ENCODE measurements at places on chromosomes 2 and 18.

- peak; percentile 48 for DNase-seq
Observed at GRCh38 chr2:128754246-128754724, 435.6 kb upstream of the HS6ST1 start.

DNA sequence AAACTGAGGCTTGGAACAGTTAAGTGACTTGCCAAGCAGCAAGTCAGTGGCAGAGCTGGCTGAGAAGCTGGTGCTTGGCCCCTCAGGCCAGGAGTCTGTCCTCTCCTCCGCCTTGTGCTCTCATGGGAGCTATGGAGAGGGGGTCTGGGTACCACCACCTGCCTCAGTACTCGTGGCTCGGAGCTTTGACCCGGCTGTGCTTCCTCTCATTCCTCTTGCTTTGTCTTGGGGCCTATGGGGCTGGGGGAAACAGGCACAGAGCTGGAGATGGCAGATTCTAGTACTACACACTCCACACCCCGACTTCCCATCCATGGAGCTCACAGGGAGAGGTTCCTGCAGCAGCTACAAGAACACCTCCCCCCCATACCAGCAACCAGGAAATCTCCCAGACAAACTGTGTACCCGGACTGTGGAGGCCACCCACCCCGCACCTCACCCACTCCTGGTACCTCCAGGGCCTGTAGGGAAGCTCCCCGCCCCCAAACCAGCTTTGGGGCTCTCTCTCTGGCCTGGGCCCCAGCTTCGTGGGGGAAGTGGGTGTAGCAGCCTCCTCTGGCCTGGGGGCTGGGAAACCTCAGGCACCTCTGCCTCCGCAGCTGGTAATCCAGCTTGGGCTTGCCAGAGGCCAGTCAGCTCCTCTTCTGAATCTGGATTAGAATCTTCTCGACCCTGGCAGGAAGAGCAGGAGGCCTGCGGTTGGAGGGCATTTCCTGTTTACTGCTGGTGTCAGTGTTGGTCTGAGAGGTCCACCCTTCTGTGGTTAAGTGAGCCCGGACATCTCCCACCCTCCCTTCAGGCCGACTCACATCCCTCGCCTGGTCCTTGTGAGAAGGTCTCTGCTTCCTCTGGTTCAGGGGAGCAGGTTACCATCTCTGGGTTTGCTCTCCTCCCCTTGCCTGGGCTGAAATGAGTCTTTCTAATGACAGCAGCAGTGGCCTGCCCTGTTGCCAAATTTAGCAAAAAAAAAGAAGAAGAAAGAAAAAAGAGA, 22.3 kb upstream of the RHOB start:
- no peak for DNase-seq

GRCh38 chr2:179981085-179981484, 26.0 kb downstream of the CWC22 start:
- no peak for DNase-seq

DNA sequence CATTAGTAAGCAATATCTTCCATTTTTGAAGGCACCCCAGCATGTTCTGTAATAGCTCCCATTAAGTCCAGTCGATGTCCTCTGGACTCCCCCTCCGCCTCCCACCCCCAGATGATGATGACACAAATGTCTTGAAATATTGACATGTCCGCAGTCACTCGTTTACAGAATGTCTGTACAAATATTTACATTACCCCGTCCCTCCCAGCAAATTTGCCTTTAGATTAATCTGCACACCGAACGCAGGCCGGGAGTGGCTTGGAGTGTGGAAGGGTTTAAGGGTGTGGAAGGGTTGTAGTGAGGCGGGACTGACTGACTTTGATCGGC, 853 bp upstream of the OSBPL6 start:
- DNase-seq = no peak

DNA sequence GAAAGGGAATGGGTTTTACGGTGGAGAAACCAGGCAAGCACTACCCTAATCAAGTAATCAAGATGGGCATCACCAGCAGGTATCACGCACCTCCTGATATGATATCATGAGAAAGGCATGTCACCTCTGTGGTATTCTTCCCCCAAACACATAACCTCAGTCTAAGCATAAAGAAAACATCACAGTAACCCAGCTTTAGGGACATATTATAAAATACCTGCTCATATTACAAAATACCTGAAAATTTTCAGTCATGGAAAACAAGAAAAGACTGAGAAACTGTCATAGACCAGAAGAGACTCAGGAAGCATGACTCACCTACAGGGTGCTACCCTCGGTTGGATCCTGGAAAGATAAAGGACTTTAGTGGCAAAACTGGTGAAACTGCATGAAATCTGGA, 30.5 kb downstream of the GCKR start:
- DNase-seq = no peak

- DNase-seq = no peak
Observed at GRCh38 chr18:77487951-77488740, 238.5 kb downstream of the GALR1 start.

DNA sequence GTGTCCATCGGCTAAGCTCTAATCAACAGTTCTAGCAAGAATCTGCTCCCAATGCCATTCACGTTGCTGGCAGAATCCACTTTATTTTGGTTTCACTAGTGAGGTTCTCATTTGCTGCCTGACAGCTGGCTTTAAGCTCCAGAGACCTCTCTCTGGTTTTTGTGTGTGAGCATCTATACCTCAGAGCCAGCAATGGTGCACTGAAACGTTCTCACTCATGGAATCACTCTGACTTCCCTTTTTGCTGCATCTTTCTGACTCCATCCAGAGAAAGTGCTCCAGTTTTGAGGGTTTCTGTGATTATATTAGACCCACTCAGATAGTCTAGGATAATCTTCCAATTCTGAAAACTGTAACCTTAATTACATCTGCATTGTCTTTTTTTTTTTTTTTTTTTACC, 596.6 kb downstream of the RNF144A start:
- no peak for DNase-seq

DNA sequence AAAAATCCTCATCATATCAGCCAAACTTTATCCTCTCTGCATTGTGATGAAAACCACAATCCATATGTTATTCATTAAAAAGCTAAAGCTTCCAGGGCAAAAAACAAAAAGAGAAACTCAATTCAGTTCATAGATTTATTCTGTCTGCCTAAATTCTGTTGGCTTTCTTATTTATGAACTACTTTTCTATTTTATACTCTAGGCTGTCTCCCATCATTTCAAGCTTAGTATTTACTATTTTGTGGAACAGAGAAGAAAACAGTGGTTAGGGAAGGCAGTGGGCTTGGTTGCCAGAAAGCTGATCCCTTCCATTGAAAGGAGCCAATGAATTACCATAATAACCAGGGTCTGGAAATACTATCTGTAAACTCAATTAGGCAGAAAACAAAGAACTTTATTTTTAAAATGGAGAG, 71.8 kb downstream of the RAPH1 start:
- DNase-seq = no peak

- DNase-seq = no peak
Observed at GRCh38 chr2:12335131-12335530, 381.6 kb upstream of the TRIB2 start.

DNA sequence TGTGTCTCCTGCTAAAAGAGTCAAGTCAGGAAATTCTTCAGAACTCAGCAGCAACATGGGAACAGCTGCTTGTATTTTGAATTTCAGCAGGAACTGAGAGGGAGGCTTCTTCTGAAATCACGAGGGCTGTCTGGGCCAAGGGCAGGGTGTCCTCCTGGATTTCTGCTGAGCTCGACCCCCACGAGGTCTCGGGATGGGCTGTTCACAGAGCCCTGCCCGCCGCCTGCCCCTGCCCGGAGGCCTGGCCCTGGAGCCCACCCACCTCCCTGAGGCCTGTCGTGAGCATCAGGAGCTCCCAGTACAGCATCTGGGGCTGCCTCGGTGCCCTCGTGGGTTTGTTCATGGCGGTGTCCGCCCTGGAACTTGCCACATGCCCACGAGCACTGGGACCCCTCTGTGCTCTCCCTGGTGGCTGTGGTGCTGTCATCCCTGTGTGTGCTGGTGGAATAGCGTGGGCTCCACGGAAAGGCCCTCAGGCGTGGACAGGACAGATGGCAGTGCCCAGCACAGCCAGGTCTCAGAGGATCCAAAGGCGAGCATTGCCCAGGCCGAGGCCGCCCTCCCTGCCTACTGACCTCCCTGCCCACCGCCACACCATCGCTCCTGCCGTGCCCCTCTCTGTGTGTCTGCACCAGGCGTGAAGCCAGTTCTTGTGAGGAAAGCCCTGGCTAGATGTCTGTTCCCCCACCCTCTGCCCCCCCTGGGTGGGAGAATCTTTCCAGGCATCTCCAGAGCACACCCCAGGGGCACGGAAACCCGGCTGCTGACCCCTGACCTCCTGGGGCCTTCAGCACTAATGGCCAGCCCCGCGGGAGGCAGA, 25.9 kb downstream of the RAMP1 start:
- peak; percentile 60 for DNase-seq

DNA sequence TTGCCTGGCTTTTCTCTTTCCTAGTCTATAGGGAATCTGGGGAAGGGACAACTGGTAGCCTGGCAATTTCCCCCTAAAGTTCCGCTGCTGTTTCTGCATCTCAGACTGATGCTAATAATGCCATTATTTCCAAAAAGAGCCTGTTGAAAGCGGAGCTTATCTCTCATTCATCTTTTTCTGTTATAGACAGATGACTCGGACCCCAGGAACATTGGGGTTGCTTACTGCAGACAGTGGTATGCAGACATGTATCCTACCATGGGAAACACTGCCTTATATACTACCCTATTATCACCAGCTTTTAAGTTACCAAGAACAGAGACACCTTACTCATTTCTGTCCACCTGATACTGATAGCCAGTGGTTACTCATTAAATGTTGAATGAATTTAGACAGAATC, 15.3 kb downstream of the ETAA1 start:
- no peak for DNase-seq

DNA sequence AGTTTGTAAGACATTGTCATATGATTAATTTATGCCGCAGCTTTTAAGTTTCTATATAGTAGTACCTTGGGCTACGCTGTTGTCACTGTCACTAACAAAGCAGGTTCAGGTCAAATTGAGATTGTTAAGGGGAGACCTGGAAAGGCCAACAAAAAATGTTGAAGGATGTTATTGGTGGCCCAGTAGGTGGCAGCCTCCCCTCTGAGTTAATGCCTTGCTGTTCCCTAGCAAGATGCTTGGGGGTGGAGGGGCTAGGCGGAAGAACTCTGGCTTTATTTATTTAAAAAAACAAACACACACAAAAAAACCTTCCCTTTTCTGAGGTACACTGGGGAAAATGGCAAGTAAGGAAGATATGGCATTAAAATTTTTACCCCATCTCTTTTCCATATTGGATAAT, 128.3 kb upstream of the ATP5MC3 start:
- DNase-seq = no peak

- DNase-seq = no peak
Observed at GRCh38 chr2:198259496-198259895, 455.1 kb downstream of the PLCL1 start.

GRCh38 chr2:206670531-206671319, 28.4 kb downstream of the FAM237A start:
- no peak for DNase-seq

GRCh38 chr2:168087401-168087800, 160.0 kb downstream of the STK39 start:
- DNase-seq = no peak

DNA sequence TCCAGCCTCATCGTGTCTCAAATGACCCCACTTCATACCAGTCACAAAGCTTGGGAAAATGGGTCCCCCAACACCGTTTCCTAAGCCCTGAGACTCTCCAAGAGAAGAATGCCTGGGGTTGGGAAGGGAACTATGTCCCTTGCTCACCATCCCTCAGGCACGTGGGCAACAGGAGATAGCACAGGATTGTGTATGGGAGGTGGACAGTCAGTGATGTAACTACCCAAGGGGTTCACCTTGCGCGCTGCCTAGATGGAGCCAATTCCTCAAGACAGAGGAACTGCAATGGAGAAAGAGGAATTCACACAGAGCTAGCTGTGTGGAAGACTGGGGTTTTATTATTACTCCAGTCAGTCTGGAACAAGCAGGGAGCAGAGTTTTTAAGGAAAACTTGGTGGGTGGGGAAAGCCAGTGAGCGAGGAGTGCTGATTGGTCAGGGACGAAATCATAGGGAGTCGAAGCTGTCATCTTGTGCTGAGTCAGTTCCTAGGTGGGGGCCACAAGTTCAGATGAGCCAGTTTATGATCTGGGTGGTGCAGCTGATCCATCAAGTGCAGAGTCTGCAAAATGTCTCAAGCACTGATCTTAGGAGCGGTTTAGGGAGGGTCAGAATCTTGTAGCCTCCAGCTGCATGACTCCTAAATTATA, 13.8 kb upstream of the CXCR1 start:
- no peak for DNase-seq

DNA sequence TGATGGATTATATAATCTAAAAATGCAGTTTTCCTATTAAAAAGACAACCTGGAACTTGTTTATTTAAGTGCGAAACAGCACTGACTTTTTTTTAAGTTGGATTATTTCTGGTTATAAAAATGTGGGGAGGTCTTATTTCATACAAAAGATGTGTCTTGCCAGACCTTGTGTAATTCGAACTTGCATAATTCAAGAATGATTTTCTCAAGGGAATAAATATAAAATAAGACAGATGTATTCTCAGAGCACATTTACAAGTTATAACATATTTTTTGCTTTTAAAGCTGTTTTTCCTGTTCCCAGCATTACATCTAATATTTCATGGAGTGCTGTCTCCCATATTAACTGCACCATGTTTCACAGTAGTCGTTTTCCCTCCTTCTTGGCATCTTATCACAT, 263.1 kb downstream of the CDH20 start:
- no peak for DNase-seq

DNA sequence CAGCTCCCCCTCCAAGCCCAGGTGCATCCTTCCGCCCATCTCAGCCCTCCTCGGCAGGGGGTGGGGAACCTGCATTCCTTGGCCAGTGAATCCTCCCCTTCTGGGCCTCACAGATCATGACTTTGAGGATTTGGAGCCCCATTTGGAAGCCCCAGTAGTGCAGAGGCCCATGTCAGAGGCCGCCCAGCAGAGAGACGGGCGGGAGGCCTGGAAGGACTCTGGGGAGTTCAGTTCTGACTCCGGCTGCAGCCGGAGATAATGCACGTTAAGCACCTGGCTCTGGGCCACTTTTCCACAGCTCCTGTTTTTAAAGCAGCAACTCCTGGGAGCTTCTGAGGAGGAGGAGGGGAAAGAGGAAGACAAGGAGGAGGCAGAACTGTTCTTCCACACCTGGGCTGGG, 14.9 kb downstream of the ATOH8 start:
- peak; percentile 91 for DNase-seq

DNA sequence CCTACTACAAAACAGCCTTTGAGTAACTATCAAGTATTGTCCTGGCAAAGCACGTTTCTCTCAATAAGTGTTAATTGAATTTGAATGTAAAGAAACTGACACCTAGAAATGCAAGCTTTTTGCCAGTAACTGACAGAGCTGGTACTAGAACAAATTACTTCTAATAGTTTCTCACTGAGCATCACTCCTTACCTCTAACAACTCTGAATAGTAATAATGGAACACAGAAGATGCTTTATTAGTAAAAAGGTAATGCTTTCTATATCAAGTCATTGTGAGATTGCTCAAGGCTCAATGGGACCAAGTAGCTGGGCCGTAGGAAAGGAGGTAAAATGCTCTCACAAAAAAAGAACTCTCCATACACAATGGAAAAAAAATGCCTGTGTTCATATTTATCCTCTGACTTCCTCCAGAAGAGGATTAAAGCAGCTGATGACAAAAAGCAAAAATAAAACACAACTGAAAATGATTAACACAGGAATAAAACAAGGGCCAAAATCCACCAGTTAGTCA, 11.8 kb downstream of the RASGRP3 start:
- no peak for DNase-seq

GRCh38 chr2:235894839-235895238, 273.3 kb downstream of the GBX2 start:
- no peak for DNase-seq

- DNase-seq = no peak
Observed at GRCh38 chr18:25275412-25276001, 76.5 kb downstream of the ZNF521 start.

GRCh38 chr18:49804096-49804495, 9.2 kb downstream of the ACAA2 start:
- no peak for DNase-seq

Data from ovary (tissue), 10 donors.